Activated naive CD8-positive, alpha-beta T cell treated with anti-CD3 and anti-CD28 coated beads, Interleukin-2, amount 10 ng/mL, durations not matched to agents 7 days and 5 days (primary cell): ENCODE measurements at places on chromosomes 12 and 14. TPM values are rescaled to one million over a fixed set of nuclear protein-coding genes. Genes with fewer than 3 reads are reported as not detected.

DNA sequence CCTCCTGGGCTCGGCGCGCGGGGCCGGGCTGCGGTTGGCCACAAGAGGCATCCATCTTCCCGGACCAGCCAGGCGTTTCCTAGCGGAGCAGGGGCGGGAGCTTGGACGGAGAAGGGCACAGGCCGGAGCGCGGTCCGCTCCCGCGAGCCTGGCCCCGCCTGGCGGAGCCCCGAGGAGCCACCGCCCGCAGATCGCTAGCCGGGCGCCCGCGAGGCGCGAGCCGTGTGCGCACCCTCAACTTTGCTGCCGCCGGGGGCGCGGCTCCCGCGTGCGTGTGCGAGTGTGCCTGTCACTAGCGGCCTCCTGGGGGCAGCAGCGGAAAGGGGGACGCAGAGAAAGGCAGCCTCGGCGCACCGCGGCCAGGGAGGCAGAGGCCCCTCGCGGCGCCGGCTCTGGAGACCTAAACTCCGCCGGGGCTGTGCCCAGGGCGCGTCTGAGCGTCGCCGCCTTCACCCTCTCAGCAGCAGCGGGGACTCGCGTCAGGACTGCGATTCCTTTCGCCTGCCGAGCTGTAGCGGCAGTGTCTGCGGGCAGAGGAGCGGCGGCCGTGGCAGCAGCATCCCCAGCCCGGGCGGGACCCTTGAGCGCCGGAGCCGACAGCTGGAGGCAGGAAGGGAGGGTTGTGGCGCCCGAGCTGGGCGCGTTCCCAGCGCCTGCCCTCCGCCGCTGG, 644 bp upstream of the SRGAP1 start:
- peak; percentile 86 for DNase-seq

- DNase-seq, result no peak
Measured at GRCh38 chr14:70069186-70069585, 119.6 kb downstream of the SLC8A3 start.

DNA sequence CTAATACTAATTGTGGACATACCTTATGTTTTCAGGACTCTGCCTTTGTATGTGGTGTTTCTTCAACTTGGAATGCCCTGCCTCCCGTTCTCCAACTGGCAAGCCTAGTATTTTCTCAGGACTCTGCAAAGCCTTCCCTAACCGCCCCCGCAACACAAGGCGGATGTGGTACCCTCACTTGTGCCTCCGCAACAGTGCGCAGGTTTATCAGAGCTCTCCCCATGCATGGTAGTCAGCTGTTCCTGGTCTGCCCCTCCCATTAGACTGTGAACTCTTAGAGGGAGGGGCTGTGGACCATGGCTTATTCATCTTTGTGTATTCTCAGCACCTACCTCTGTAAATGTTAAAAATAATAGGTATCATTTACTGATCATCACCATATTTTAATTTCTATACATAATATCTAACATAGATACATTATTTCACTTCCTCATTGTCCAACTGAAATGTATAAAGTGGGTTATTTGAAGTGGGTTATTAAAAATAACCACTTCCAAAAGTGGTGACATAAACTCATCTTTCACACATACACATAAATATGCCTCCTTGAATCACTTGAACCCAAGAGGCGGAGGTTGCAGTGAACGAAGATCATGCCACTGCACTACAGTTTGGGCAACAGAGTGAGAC, 9.0 kb downstream of the LPAR5 start:
- DNase-seq, result no peak

- no peak for DNase-seq
Measured at GRCh38 chr14:20472536-20473169, 3.4 kb downstream of the PNP start.

- no peak for DNase-seq
Measured at GRCh38 chr14:31252865-31253264, 45.3 kb upstream of the HECTD1 start.

- no peak for DNase-seq
Measured at GRCh38 chr12:110561471-110562201, 21.5 kb downstream of the PPTC7 start.

- no peak for DNase-seq
Measured at GRCh38 chr14:94998685-94999084, 158.6 kb downstream of the DICER1 start.

DNA sequence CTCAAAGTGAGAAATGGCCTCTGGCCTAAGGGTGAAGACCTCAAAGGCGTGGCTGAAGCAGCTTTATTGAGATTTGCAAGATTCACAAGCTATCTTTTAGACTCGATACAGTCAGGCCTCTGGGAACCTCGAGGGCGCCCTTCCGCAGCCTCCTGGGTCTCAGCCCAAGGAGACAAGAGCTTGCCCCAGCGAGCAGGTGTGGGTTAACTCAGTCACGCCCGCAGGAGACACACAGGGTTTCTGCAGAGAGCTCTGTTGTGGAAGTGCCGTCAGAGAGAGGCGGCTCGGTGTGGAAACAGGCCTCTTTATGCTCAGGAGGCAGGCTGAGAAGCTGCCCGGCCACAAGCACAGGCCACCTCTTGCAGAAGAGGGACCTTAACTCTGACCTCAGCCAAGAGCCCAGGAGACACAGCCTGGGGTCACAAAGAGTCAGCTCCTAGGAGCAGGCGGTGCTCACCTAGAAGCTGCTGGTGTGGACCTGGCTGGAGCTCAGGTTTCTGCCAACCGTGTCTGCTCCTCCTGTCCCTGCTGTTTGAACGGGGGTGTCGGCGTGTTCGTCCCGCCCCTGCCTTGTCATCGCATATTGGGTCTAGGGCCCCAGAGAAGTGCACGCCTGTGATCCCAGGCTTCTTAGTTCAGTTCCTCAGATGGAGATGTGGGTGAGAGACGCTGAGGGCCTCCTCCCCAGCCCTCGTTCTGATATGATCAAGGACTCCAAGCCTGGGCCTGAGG, 42.1 kb upstream of the FBRSL1 start:
- no peak for DNase-seq

The TAS2R8 gene
- total RNA-seq, result not detected

The PRB2 gene
- total RNA-seq, result not detected

The ZNF740 gene
- 60.2 TPM for total RNA-seq

The NGB gene
- total RNA-seq, result not detected

The MAGOHB gene
- 41.5 TPM for total RNA-seq

The CCDC88C gene
- 209 TPM for total RNA-seq

The SMOC1 gene
- not detected for total RNA-seq
